ENCODE measurements at places on chromosomes 5 and 9.

- DNase-seq: no peak
Measured at GRCh38 chr9:135369412-135369990, 110.1 kb upstream of the PPP1R26 start.

GRCh38 chr5:38607396-38607795 is 51.0 kb upstream of the LIFR start:
- DNase-seq: peak; percentile 39

DNA sequence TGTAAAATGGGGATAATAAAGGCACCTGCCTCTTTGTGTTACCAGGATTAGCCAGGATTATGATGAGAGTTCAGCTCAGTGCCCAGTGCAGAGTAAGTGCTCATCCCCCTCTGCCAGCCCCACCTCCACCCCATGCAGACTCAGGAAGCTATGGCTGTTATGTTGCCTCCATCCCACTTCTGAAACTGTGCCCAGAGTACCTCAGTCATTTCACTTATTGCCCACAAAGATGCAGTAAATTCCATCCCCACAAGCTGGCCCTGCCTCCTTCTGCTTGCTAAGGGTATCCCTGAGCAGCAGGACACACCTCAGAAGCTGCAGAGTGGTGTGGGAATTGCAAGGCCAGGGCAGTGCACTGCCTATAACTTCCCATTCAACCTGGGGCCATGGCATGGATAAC is 415.1 kb downstream of the SPOCK1 start:
- DNase-seq: no peak

GRCh38 chr5:57825031-57825686 is 342.5 kb upstream of the ACTBL2 start:
- DNase-seq: no peak

- no peak for DNase-seq
Measured at GRCh38 chr5:40385544-40385943, 294.2 kb upstream of the PTGER4 start.

DNA sequence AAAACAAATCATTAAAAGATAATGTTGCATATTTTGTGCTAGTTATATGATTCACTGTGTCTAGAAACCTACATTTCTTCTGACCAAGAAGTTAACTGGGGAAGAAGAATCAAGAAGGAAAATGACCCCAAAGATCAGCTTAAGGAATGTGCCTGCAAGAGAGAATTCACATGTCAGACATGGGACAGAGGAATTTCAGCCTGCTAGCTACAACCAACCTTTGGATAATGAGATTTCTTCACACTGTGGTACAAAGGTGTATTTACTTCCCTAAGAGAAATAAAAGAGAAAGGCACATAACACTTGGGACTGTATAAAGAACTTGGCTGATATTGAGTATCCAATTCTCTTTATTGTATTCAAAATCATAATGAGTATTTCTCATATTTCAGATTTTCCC is 39.6 kb upstream of the ELL2 start:
- DNase-seq: no peak

DNA sequence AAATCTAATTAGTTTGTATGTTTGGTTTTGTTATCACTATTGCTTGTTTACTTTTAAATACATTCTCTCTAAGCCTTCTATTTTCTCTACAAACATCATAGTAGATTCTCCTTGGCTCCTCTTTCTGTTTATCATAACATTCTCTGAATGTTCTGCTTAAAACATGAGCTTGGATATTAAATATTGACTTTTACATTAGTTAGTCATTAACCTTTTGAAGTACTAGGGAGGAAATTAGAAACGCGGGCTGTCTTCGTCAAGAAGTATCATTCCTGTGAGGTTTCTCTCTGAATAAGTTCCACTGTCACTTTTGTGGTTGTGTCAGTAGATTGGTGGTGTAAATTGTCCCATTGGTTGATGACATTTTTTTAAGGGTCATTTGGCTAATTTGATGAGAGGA is 821.5 kb downstream of the EFNA5 start:
- DNase-seq: no peak

- no peak for DNase-seq
Measured at GRCh38 chr9:112377684-112378327, 2.1 kb upstream of the HSDL2 start.

- no peak for DNase-seq
Measured at GRCh38 chr5:125476901-125477585, 730.6 kb upstream of the ZNF608 start.

All from suppressor macrophage treated with lipopolysaccharide for 1 hour (primary cell).